Stimulated activated CD4-positive, alpha-beta T cell treated with anti-CD3 and anti-CD28 coated beads, TNF-alpha, amount 100 ng/mL, for 24 hours (primary cell): ENCODE measurements at places on chromosomes 3 and 15.

- no peak for DNase-seq
These were observed 79.8 kb downstream of the TGFBR2 start for GRCh38 chr3:30686176-30686575.

GRCh38 chr3:61008153-61008997 is 242.9 kb downstream of the FHIT start:
- DNase-seq: no peak

GRCh38 chr3:149234671-149235245 is 13.1 kb upstream of the CP start:
- no peak for DNase-seq

GRCh38 chr3:39779511-39780230 is 29.7 kb upstream of the MYRIP start:
- DNase-seq: no peak

DNA sequence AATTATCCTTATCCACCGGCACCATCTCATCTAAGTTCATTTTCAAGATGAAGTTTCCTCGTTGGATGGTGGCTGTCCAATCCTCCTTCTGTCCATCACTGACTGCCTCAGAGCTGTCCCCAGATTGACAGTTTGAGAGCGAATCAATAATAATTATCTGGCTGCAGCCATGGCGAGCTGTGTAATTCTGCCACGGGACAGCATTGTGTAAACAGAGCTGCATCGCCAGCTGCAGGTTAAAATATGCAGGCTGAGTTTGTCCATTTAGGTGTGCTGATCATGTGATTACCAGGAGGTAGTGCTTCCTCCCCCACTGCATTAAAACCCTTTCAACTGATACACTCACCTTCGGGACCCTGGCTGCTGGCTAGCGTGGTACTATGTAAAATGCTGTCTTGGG is 461.9 kb upstream of the ONECUT1 start:
- no peak for DNase-seq

DNA sequence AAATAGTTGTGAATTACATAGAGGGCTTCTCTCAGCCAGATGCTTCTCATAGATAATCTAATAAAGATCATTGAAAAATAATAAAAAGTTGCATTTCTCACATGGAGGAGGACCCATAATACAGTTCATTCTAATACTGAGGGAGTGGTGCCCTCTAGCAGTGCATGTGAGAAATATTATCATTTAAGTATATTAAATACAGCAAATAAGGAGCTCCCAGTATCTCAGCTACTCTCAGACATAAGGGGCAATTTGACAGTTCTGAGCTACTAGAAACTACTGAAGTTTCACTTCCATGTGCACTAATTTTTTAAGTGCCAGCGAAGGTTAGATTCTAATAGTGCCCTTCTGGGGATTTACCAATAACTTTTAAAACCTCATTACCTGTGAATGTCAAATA is 188.3 kb downstream of the IL5RA start:
- no peak for DNase-seq
